Activated T-cell treated with anti-CD3 and anti-CD28 coated beads, Interleukin-2, amount 50 U/mL, for 72 hours (primary cell): ENCODE measurements at places on chromosomes 3 and 15.

- no peak for DNase-seq
Observed at GRCh38 chr3:167870181-167870580, 134.7 kb downstream of the SERPINI1 start.

- no peak for DNase-seq
Observed at GRCh38 chr3:72810063-72810462, 38.2 kb downstream of the SHQ1 start.

DNA sequence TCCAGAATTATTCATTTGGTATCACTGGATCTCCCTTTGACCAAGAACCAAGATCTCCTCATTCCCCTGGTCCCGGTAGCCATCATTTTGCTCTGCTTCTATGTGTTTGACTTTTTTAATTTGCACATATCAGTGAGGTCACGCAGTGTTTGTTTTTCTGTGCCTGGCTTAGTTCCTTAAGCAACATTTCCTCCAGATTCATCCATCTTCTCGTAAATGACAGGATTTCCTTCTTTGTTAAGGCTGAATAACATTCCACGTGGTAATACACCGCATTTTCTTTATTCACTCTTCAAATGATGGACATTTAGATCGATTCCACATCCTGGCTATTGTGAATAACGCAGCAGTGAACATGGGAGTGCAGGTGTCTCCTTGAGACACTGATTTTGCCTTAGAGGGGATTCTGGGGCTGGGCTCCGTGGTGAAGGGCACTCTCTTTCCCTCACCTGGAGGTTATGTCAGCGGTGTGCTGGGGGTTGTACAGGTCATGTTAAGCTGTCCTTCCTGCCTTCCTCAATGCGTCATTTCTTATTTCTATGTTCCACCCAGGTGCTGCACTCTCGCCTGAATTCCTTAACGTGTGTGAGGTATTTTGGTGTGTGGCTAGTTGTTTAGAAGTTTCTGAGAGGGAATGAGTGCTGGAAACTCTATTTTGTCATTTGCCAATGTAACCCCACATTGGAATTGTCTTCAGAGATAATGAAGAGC, 212.2 kb downstream of the LPP start:
- DNase-seq: no peak

- no peak for DNase-seq
Observed at GRCh38 chr3:114928989-114929640, 218.0 kb downstream of the ZBTB20 start.

DNA sequence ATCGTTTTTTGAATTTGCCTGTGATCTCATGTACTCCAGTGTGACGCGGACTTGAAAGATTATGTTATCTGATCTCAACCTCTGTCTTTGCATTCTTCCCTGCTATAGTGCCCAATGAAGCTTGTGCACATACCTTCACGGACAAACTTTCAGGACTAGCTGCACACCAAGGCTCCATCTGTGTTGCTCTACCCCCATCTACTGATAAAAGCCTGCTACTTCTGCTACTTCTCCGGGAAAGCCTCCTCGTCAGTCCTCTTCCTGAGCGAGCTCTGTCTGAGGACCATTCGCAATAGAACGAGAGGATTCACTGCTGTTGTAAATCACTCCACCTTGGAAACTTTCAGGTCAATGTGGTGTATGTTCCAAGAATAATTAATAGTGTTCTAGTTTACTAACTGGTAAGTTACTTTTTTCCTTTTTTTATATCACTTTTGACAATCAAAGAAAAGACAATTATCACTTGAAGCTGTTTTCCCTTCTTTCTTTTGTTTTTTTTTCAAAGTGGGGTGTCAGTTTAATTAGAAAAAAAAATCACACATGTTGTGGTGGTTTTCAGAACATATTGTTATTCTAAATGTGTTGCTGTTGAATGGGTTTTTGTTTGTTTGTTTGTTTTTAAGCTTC, 217.6 kb downstream of the ARRDC4 start:
- DNase-seq: peak; percentile 45

DNA sequence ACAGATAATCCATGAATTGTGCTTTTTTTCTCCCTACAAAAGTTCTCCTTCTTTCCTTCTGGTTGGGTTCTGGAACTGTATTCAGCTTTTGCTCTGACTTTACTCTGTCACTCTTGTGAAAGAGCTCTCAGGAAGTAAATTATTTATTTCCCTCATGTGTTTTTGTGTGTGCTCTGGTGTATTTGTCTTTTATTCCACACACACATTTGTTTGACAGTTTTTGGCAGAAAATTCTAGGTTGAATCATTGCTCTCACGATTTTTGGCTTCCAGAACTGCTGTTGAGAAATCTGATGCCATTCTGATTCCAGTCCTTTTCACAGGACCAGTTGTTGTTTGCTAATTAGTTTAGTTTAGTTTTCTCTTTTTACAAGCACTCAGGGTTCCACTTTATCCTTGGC, 172.8 kb downstream of the PLCH1 start:
- no peak for DNase-seq

DNA sequence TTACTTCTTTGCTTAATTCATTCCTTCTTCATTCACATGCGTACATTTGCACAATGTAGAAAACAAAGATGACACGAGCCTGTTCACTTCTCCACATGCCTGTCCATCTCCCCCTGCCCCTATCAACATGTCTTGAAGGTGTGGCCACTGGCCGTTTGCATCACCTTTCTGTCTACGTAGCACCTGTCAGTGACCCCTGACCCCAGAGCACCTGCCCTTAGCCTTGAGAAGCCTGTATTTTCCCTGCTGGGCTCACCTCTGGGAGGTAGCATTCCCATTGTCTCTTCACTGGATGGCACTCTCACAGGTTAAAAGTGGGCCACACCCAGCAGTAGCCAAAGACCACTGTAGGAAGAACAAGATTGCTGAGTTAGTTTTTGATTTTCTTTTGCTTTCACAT, 234.1 kb downstream of the THSD4 start:
- DNase-seq: no peak

DNA sequence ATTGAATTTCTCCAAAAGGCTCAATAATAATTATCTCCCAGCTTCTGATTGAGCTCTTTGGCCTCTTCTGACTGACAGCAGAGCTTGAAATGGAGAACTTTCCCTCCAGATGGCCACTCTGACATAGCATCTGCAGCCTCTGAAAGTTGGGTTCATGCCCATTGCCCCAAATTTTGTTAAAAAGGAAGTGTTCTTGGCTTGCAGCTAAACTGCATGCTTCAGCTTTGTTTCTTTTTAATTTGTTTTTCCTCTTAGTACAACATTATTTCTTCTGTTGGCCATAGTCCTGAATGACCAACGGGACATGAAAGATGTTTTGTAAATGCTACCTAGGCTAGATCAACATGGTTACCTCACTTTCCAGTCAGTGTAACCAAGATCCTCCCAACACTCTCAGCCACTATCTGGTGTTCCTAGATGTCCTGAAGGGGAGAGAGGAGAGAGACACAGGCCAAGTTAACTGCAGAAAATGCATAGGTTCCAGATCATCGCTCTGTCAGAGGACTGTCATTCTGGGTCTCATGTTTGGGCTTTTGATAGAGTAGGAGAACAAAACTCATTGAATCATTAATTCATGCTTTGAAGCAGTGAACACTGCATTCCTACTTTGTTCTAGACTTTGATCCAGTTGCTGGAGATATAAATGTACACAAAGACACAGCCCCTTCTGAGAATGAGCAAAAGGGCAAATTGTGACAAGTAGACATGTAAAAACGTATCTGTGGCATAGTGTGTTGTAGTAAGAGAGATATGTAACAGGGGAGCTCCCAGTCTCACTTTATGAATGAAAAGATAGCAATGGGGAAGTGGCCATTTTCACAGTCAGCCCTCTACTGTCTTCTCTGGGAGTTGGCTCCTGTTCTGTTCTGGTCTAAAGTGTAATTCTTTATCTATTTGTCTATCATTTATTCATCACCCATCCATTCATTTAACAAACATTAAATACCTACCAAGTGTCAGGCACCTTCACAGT, 156.2 kb downstream of the ZNF621 start:
- no peak for DNase-seq

DNA sequence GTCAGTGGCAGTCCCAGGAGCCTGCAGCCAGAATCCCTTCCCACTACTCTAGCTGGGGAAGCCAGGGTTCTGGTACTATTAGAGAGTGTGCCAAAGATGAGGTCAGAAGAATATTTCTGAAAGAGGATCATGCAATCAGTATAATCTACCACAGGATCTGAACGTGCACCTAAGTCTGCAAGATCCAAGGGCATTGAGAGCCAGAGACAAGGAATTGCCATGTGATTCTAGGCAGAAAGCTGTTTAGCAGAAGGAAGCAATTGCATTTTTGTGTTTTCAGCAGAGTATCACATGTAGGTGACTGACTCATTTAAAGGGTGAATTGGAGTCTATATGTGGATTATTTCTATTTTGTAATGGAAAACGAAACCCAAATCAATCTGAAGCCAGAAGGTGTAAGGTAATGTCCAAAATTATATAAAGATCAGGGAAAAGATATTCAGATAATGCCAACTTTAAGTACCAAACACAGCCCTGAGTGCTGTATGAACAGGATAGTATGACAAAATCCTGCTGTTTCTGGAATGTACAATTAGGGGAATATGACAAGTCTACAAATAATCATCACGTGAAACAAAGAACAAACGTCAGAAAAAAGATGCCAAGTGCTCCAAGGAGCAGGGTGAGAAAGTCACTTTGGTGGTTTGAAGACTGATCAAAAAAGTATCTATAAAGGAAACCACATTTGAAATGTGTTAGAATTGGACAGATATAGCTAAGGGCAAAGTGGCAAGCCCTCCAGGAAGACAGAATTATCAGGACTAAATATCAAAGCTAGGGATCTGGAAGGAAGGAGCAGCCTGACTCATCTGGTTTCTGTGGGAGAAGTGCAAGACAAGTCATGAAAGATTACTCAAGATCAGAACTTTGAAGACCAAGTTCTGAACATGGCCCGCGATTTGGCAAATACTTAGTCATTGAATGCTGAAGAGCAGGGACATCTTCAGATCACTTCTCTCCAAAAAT, 1036.6 kb downstream of the NTRK3 start:
- DNase-seq: no peak

- no peak for DNase-seq
Observed at GRCh38 chr3:12947504-12948369, 106.4 kb upstream of the RPL32 start.

DNA sequence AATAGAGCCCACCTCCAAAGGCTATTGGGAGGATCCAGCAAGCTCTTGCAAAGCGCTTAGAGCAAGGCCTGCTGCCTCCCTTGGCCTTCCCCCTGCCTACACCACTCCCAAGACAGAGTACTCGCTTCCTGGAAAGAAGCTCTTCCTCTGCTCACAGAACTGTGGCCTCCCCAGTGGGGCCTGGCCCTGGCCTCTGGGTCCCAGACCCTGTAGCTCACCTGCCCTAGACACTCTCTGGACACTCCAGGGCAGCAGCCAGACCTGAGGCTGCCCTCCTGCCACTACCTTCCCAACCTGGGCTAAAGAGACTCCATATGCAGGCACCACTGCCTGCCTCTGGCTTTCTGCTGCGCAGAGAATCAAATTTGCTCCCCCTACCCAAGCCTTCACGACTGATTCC, 49.9 kb downstream of the GRIP2 start:
- no peak for DNase-seq

DNA sequence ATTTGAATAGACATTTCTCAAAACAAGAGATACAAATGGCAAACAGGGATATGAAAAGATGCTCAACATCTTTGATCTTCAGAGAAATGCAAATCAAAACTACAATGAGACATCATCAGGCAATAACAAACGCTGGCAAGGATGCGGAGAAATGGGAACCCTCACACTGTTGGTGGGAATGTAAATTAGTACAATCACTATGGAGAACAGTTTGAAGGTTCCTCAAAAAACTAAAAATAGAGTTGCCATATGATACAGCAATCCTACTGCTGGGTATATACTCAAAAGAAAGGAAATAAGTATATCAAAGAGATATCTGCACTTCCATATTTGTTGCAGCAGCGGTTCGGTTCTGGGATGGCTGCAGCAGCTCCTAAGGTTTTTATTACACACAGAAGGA, 16.8 kb upstream of the LARS2 start:
- no peak for DNase-seq

DNA sequence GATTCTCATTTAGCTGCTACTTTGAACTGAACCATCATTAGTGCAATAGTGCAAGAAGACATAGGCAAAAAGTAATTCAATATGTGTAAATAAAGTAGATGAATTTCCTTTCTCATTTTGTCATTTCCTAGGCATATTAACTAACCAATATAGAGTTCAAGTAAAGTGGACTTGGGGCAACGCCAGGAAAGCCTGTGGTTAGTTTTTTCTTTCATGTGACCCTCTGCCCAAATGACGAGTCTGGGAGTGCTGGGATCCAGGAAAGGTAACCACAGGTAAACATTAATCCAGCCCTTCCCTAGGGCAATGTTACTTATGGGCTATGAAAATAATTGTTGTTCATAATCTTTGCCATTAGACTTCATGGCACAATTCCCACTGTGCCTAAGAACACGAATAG, 181.0 kb downstream of the VPS13C start:
- DNase-seq: no peak

GRCh38 chr3:114323546-114324254, 29.9 kb downstream of the TIGIT start:
- no peak for DNase-seq

- no peak for DNase-seq
Observed at GRCh38 chr15:72472992-72473610, 1.0 kb upstream of the ARIH1 start.

GRCh38 chr3:124752051-124752450, 21.8 kb downstream of the UMPS start:
- no peak for DNase-seq

DNA sequence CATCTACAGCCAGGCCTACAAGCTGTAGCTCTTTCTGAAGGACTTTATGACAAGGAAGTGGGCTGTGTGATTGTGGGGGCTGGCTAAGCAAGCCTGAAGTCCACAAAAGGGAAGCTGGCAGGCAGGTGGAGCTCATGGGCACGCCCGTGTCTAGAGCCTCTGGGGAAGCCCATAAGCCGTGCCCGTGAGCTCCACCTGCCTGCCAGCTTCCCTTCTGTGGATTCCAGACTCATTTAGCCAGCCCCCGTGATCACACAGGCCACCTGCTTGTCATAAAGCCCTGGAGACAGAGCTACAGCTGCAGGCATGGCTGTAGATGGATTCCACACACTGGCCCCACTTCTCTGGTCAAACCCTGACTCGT, 15.2 kb downstream of the EFCC1 start:
- peak; percentile 56 for DNase-seq

DNA sequence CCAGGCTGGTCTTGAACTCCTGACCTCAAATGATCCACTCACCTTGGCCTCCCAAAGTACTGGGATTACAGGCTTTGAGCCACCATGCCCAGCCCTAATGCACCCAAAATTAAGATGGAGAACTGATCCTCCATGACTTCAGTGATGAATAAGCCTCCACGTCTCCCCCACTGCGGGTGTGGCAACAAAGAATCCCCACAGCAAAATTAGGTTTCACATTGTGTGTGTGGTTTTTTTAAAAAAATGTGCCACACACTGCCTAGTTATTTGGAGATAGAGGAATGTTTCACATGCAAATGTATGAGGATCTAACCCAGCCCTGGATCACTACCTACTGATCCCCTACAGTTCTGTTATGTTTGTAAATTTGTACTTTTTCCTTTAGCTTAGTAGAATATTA, 17.3 kb downstream of the HDAC11 start:
- no peak for DNase-seq

GRCh38 chr3:126349071-126349470, 8.1 kb downstream of the KLF15 start:
- no peak for DNase-seq
